ENCODE measurements at places on chromosomes 5 and 9.

DNA sequence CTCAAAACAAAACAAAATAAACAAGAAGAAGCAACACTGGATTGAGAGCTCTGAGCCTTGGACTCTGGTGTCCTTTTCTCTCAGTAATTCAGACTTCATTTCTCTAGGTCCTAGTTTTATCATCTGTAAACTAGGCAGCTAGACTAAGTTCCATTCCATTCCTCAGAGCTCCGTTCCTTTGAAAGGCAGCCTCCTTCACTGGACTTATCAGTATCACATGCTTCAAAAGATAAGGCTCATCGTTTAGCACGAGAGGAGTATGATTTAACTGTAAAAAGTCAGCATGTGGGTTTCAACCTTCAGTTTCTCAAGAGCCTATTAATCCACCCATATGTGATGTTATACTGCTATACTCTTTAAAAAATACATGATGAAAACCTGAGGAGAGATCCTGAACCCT, 1.6 kb downstream of the ATP10B start:
- no peak for DNase-seq

- DNase-seq: no peak
Measured at GRCh38 chr9:18216376-18216775, 257.6 kb upstream of the ADAMTSL1 start.

- DNase-seq: no peak
Measured at GRCh38 chr9:87269296-87270176, 228.1 kb upstream of the DAPK1 start.

GRCh38 chr5:36659411-36659810, 53.0 kb downstream of the SLC1A3 start:
- DNase-seq: no peak

DNA sequence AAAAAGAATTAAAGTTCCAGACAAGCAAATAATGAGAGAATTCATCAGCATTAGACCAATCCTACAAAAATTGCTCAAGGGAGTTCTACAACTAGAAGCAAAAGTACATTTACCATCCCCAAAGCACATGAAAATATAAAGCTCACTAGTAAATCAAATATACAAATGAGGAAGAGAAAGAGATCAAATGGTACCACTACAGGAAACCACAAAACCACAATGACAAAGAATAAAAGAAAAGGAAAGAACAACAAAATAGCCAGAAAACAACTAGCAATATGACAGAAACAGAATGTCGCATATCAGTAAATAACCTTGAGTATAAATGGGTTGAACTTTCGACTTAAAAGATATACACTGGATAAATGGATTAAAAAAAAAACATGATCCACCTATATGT, 739.0 kb downstream of the DTWD2 start:
- DNase-seq: no peak

DNA sequence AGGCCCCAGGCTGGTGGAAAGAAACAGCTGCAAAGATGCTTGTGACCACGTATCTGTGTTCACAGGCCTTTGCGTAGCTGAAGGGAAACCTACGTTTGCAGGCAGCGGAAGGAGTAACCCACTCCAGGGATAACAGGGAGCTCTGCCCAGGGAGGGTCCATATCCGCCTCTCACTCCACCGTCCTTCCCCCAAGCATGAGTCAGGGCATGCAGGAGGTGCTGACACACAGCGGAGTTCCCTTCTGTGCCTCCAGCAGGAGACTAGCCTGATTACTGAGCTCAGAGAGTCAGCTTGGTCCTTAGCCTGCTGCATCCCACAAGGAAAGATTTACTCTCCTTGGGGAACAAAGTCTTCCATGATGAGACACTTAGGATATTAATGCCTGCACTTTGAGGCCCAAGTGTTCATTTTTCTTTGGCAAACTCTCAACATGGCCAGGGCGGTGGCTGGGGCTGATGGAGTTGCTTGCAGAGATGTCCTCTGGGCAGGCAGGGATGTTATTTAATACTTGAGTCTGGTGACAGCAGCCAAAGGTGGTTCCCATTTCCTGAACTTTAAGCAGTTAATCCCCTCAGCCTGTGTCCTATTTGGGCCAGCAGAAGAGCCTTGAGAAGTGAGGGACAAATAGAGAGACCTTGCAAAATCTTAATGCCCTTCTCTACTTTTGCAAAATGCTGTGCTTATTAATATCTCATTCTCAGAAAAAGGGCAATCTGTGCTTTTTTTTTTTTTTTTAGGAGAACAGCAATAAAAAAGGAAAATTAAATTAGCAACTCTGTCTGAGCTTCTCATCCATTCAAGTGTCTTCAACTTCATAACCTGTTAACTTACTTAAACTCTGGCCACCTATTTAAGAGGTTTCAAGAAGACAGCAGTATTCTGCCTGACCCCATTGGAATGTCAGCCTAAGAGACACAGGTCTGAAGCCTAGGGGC, 222.1 kb downstream of the HSPA4 start:
- DNase-seq: no peak

DNA sequence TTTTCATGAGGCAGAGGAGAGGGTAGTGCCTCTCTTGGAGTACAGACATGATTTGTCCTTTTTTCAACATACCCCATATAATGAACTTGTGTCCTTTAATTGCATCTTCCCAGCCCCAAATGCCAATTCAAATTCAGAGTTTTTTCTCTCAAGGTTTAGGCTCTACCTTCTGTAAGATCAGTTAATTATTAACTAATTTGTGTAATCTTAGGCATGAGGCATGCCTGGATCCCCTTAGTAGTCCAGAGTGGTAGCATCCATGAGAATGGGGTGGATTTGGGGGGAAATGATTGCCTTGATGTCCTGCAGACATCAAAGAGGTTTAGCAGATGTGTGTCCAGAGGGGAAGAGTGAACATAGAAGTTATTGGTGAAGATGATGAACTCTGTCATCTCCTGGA, 533.3 kb downstream of the LRRC70 start:
- no peak for DNase-seq

DNA sequence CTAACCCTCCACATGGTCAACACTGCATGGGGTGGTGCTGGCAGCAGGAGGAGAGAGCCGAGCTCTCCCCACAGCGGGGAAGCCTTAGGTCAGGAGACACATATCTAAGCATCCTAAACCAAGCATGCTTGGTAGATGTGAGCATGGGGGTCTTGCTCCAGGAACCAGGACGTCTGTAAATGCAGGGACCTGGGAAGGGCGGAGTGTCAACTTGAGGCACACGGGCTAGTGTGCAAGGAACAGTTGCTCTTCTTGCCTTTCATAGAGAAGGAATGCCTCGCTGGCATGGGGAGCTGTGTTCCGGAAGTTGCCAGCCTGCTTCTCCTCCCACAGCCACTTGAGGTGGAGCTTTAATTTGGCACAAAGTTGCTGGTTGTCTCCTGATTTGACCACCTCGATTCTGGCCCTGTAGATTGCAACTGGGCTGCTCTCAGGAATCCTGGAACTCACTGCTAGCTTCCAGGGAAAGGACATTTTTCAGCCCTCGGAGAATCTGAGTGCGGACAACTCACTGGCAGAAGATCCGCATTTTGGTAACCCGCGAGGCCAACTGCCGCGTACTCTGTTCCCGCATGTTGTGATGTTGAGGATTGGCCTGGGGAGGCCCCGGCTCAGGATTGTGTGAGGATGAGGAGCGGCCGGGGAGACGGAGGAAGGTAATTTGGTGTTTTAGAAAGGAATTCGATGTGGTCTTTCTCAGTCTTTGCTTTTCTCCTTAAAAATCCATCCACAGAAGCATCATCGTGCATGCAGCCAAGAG, 370.3 kb upstream of the IRX1 start:
- no peak for DNase-seq

DNA sequence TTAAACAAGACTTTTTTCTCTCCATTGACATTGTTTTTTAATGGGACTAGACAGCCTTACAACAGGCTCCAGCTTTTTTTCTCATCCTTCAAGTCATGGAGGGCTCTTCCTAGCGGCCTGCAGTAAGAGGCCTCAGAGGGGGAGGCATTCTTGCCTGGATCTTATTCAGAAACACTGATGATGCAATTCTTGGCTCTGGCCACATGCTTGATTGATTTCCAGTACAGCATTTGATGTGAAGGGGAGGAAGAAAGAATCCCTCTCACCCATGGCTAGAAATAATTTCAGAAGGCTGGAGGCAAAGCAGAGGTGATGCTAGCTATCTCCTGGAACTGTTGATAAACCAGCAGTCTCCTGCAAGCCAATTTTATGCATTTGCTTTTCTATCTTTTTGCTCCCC, 324.8 kb downstream of the PRELID2 start:
- DNase-seq: no peak

- DNase-seq: no peak
Measured at GRCh38 chr5:72531496-72532190, 24.4 kb upstream of the ZNF366 start.

DNA sequence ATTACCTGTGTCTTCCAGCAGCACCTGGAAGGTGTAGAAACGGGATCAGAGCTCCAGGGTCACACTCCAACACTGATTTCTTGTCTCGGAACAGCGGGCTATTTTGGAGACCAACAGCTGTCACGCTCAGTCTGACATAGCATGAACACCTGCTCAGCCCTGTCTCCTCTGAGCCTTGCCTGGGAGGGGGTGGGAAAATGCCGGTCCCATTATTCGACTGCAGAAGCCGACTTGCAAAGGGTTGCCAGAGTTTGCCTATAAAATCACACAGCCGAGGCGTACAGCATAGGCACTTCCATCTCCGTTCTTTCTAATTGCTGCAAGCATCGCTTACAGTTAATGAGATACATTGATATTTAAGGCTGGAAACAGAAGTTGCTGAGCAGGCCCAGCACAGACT, 300.8 kb upstream of the MSX2 start:
- DNase-seq: no peak

- no peak for DNase-seq
Measured at GRCh38 chr5:24142341-24142740, 502.4 kb downstream of the CDH10 start.

DNA sequence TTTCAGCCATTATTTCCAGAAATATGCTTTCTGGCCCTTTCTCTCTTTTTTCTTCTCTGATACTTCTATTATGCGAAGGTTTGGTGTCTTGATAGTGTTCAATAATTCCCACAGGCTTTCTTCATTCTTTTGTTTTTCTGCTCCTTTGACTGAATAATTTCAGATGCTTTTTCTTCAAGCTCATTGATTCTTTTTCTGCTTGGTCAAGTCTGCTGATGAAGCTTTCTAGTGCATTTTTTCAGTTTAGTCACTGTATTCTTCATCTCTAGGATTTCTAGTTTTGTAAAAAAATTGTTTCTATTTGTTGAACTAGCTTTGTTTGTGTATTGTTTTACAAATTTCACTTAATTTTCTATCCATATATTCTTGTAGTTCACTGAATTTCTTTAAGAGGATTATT, 304.0 kb upstream of the TARS1 start:
- no peak for DNase-seq

GRCh38 chr5:14859150-14859549, 12.4 kb downstream of the ANKH start:
- DNase-seq: no peak

- no peak for DNase-seq
Measured at GRCh38 chr9:128635266-128636023, 21.2 kb downstream of the DYNC2I2 start.

DNA sequence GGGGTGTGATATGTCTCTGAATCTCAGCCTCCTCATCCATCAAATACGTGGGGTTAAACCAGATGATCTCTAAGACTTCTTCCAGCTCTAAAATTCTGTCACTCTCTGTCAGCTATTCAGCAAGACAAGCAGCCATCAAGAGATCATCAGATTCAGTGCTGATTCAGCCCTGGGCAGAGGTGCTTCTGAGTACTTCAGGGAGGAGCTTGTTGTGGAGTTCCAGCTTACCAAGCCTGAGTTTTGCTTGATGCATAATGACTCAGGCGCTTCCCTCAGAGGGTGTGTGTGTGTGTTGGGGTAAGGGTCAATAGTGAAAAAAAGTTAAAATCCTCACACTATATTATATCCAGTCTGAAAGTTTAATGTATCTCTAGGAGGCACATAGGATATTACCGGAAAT, 29.6 kb upstream of the TAF1L start:
- DNase-seq: no peak

DNA sequence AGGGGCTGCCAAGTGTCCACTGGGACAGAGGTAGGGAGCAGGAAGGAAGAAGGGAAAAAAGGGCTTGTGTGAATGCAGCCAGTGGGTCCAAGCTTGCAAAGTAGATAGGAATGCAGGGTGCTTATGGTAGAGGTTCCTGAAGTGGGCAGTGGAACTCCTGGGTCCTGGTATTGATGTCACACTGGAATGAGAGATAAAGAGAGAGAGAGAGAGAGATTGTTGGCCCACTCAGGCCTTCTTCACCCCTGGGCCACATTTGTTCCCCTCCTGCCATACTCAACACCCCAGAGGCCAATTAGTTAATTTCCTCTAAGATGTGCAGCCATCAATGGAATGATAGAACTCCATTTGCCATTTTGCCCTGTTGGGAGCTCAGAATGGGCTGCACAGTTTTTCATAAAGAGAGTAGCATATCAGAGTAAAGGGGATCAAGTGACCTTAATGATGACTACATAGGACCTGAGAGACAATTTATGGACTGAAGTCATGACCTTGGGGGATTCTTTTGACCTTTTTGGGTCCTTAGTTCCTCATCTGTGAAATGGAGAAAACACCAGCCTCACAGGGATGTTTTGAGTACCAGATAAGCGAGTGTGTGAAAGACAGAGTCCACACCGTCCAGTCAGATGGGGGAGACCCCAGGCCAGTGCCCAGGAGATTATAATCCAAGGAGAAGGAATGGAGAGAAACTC, 52.9 kb downstream of the PPARGC1B start:
- no peak for DNase-seq

DNA sequence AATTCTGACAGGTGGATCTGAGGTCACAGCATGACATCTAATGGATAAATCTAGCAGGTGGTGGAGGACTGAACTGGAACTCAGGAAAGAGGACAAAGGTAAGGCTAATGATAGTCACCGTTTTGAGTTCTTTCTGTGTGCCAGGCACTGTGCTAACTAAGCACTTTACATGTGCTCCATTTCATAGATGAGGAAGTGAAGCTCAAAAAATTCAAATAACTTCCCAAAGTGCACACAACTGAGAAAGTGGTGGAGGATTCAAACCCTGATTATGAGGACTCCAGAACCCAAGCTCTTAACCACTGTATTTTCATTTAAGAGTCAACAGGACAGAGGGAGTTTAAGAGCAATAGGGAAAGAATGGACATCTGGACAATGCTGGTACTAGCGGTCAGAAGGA, 7.1 kb upstream of the DELE1 start:
- no peak for DNase-seq

GRCh38 chr5:37310360-37310759, 60.5 kb downstream of the NUP155 start:
- DNase-seq: no peak

DNA sequence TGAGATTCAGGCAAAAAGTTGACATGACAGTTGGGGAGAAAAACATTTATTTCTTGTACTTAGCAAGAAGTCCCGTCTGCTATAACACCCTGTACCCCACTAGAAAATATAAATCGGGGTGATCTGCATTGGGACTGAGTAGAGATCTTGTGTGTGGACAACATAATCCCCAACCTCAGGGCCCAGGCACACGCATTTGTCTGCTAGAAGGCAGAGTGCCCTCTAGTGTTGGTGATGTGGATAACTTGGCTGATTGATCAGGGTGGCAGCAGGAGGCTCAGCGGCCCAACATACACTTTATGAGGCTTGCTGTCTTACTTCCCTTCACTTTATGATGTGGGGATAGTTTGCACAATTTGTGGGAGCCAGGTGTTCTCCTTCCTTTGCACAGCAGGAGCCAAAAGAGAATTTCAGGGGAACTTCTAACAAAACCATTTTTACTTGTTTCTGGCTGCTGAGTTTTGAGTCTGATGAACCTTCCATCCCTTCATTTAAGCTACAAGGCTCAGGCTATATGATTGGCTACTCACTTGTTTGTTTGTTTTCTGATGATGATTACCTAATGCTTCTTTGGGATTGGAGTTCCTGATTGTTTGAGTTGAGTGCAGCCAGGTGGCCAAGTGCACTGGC, 263.2 kb downstream of the DMAC1 start:
- no peak for DNase-seq

Data from CD8-positive, alpha-beta memory T cell (primary cell).